Stimulated activated CD8-positive, alpha-beta memory T cell treated with anti-CD3 and anti-CD28 coated beads, Interleukin-15, amount 100 ng/mL, for 48 hours (primary cell): ENCODE measurements at places on chromosomes 11 and 22.
A peak's percentile ranks its signal among the peaks of the same experiment; 100 is the strongest.

GRCh38 chr11:65709661-65710060 is 2.4 kb upstream of the KAT5 start:
- no peak for DNase-seq

DNA sequence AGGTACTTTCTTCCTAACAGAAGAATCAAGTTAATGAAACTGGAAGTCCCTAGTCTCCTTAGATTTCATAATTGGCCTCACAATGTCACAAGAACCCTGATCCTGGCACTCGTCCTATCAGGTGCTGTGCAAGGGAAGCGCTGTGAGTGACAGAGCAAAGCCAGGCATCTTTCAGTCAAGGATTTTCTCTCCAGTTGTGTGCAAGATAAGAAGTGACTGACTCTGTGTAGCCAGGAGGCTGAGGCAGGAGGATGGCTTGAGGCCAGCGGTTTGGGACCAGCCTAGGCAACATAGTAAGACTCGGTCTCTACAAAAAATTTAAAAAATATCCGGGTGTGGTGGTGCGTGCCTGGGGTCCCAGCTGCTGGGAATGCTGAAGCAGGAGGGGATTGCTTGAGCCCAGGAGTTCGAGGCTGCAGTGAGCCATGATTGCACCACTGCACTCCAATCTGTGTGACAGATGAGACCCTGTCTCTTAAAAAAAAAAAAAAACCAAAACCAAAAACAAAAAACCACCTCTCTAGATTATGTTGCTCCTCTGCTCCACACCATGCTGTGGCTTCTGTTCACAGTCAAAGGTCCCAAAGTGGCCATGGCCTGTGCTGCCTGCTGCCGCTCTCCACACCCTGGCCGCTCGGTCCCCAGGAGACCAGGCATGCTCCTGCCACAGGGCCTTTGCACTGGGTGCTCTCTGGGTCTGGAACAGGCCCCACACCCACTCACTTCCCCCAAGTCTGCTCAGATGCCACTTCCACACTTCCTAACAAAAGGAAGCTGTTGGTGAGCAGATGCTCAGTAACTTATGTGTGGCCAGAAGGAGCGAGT is 54.2 kb upstream of the CLDN5 start:
- DNase-seq, result no peak

DNA sequence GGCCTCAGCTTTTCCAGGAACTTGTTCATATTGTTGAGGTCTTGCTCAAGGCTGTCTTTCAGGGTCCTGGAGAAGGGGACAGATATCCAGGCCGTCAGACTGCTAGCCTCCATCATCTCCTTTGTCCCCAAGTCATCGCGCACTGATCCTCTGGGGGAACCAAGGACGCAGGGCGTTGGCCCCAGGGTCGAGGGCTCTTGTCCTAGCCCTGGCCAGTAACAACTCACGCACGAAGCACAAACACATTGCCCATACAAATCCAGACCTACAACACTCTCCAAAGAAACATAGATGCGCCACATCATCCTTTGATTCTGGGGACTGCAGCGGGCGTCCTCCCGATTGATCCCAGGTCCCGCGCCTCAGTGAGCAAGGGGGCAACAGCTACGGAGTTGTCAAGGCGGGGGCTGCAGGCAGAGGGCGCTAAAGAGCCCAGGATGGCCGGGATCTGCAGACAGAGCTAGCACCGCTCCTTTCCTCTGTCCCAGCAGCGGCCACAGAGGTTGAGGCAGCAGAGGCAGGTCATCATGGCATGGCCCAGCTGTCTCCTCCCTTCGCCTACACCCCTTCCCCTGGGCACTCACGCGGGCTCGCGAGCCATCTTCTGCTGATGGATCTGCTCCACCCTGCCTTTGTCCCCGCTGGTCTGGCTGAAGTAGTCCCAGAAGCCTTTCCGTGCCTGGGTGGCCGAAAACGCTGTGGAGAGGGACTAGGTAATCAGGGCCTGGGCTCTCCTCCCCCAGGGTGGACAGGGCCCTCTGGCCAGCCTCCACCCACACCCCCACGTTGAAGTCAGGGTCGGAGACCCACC is 472 bp downstream of the APOA5 start:
- peak; percentile 57 for DNase-seq

DNA sequence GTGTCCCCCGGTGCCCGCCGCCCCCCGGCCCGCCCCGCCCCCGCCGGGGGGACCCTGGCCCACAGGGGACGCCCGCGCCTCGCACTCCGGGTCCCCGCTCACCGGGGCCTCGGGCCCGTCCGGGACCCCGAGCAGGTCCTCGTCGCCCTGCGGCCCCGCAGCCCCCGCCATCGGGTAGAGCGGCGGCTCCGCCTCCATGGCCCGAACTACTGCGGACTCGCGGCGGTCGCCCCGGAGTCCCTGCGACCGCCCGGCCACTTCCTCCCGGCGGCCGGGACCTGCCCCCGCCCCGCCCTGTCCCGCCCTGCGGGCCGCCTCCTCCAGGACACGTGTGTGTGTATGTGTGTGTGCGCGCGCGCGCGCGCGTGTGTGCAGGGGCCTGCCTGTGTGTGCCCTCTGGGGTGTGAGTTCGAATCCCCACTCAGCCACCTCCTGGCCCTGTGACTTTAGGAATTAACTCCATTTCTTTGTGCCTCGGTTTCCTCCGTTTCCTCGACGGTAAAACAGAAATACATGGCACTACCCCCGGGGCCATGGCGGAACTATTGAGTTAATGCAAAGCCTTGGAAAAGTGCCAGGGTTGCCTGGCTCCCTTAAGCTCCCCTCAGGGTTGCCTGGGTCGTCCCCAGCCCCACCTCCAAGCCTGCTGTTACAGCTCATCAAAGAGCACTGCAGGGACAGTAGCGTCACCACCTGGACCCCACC is at the start of gene UNC93B1:
Gene UNC93B1, minus strand, starts transcription at position 252 of the 705 bp plus-strand sequence. Its CDS starts 54 bp downstream, at position 198.
- DNase-seq, result peak; percentile 80

- no peak for DNase-seq
Measured at GRCh38 chr11:72411623-72412419, 22.5 kb downstream of the CLPB start.

- DNase-seq, result no peak
Measured at GRCh38 chr11:95693298-95693697, 96.3 kb downstream of the FAM76B start.

GRCh38 chr22:46201059-46201757 is 48.9 kb downstream of the CDPF1 start:
- DNase-seq, result no peak

DNA sequence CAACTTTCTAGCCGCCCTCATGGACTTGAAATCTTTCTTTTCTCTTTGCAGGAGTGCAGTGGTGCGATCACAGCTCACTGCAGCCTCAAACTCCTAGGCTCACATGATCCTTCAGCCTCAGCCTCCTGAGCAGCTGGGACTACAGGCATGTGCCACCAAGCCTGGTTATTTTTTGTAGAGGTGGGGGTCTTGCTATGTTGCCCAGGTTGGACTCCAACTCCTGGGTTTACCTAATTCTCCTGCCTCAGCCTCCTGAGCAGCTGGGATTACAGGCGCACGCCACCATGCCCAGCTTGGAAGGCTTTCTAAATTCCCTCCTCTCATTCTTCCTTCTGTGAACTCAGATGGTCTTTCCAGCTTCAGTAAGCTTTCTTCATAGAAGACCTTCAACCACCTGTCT is 4.7 kb upstream of the APOA1 start:
- no peak for DNase-seq

GRCh38 chr11:43212279-43212678 is 99.5 kb upstream of the API5 start:
- DNase-seq, result no peak

- DNase-seq, result no peak
Measured at GRCh38 chr22:29934596-29934995, 51.6 kb downstream of the MTMR3 start.

DNA sequence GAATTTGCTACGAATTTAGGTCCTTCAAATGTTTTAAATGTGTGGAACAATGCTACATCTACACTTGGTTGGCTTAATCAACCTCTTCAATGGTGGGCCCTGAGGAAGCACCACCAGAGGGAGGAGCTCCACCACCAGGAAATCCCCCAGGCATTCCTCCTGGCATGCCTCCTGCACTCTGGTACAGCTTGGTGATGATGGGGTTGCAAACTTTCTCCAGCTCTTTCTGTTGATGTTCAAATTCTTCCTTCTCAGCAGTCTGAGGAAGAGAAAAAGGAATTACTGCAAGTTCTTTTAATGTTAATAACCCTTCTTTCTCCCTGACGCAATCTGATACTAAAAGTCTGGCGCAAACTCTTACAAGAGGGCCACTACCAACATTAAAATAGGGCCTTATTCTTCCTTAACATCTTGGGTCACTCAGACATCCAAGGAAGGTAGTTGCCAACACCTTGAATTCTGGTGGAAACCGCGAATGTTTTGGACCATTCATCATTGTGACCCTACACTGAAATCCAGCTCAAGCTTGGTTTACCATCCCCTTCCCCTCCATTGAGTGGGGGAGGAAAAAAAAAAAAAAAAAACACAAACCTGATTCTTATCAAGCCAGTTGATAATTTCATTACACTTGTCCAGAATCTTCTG is 4.2 kb downstream of the HSPA8 start:
- no peak for DNase-seq

GRCh38 chr11:122633219-122633829 is 22.2 kb upstream of the UBASH3B start:
- DNase-seq, result no peak

DNA sequence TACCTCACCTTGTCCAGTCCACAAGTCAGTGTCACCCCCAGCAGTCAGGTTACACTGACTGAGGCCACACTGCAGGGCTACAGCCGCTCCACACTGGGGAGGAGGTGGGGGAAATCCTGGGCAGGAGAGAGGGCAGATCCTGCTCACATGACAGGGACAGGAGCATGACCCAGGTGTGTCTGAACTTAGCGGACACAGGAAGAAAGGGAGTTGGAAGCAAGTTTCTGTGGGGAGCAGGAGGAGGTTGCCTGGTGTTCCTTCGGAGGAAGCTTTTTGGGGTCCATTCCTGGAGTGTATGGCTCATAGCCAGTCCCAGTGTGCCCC is 5.9 kb downstream of the MMP11 start:
- no peak for DNase-seq

DNA sequence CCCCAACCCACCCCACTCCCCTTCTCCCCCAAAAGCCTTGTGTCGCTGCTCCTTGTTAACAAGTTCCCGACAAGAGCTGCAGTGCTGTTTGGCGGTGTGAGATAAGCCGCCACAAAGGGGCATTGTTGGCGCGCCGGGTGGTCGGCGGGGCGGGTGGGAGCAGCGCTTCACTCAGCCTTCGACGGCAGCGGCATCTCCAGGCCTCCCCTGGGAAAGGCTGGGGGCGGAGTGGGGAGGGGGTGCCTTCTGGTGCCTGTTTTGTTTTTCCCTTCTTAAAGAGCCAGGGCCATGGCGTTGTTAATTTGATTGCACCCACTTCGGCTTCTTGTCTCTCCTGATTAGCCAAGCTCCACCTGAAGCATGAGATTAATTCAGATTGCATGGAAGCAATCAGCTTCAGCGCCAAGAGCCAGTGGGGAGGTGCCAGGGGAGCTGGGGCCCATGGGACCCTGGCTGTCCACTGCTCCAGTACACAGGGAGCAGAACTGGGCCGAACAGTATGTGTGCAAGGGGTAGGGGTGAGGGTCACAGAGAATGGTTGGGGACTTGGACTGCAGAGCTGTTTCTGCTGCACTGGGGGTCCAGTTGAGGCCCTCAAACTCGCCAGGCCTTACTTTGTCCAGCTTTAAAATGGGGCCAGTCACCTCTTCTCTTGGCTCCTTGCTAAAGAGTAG is 165.1 kb downstream of the CEP164 start:
- DNase-seq, result no peak

DNA sequence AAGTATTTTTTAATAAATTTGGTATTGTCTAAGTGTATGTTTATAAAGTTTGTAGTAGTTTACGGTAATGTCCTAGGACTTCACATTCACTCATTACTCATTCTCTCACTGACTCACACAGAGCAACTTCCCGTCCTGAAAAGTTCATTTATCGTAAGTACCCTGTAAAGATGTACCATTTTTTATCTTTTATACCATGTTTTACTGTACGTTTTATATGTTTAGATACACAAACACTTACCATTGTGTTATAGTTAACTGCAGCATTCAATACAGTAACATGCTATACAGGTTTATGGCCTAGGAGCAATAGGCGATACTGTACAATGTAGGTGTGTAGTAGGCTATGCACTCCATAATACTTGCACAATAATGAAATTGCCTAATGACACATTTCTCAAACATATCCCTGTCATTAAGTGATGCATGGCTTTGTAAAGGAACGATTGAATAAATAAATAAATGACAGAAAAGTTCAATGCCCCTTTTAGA is 12.5 kb upstream of the CARD18 start:
- no peak for DNase-seq

DNA sequence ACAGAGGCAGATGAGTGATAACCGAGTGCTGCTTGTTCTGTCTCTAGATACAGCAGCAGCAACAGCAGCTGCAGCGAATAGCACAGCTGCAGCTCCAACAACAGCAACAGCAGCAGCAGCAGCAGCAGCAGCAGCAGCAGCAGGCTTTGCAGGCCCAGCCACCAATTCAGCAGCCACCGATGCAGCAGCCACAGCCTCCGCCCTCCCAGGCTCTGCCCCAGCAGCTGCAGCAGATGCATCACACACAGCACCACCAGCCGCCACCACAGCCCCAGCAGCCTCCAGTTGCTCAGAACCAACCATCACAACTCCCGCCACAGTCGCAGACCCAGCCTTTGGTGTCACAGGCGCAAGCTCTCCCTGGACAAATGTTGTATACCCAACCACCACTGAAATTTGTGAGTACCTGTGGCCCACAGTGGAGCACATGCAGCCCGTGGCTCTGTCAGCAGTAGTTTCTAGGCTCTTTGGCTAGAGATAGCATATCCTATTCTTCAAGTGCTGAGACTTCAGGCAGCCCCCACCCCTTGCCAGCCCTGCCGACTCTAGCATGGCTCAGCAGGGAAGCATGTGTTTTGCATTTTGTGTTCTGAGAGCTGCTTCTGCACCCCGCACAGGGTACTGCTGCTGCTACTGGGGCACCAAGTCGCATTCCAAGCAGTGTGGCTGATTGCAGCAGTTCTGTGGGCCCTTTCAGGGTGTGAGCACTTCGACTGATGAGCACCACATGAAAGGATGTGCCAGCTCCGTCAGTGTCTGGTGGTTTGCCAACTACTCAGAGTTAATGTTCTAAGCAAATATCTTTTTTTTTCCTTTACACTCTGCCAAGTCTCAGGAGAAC is 59.2 kb downstream of the MED15 start:
- DNase-seq, result no peak

- no peak for DNase-seq
Measured at GRCh38 chr11:134370526-134371435, 39.0 kb downstream of the GLB1L2 start.

- DNase-seq, result no peak
Measured at GRCh38 chr11:96167203-96167758, 175.7 kb downstream of the MAML2 start.

- no peak for DNase-seq
Measured at GRCh38 chr11:12284316-12285050, 92.9 kb upstream of the PARVA start.
